Hair follicular keratinocyte (primary cell): ENCODE measurements at places on chromosomes 2 and 18. TPM values are rescaled to one million over a fixed set of nuclear protein-coding genes. Genes with fewer than 3 reads are reported as not detected.

EVX2 gene
- total RNA-seq = not detected in 2 replicates

DGUOK gene
- total RNA-seq = 85.1 and 105 TPM in 2 replicates

ANO7 gene
- 0.16 and 0.23 TPM in 2 replicates for total RNA-seq

DNER gene
- total RNA-seq = 4.6 and 8.0 TPM in 2 replicates

BMPR2 gene
- total RNA-seq = 13.7 and 20.0 TPM in 2 replicates

SPATA3 gene
- not detected in 2 replicates for total RNA-seq

HOXD9 gene
- total RNA-seq = not detected in 2 replicates

SCG2 gene
- not detected in 2 replicates for total RNA-seq

ARHGAP15 gene
- total RNA-seq = not detected in 2 replicates

CDH2 gene
- 0.08 TPM in 1 of 2 replicates, not detected in the other for total RNA-seq

FAM210A gene
- total RNA-seq = 12.4 and 19.2 TPM in 2 replicates

GPR39 gene
- total RNA-seq = 5.5 and 7.3 TPM in 2 replicates

CD8B2 gene
- not detected in 2 replicates for total RNA-seq

MAP3K19 gene
- total RNA-seq = not detected in 2 replicates

EFHD1 gene
- total RNA-seq = not detected in 2 replicates

STARD6 gene
- total RNA-seq = not detected in 2 replicates

CCBE1 gene
- 9.2 and 9.8 TPM in 2 replicates for total RNA-seq

NEU2 gene
- not detected in 2 replicates for total RNA-seq
